ENCODE measurements at places on chromosomes 2 and 18. TPM values are rescaled to one million over a fixed set of nuclear protein-coding genes. Genes with fewer than 3 reads are reported as not detected.

C2orf78 gene
- not detected for total RNA-seq

LCLAT1 gene
- total RNA-seq = 17.8 TPM

PARD3B gene
- 1.4 TPM for total RNA-seq

ADCYAP1 gene
- total RNA-seq = not detected

SH3RF3 gene
- total RNA-seq = 21.8 TPM

ORMDL1 gene
- total RNA-seq = 35.0 TPM

SLC5A7 gene
- total RNA-seq = not detected

VWC2L gene
- total RNA-seq = not detected

PRKAG3 gene
- 0.40 TPM for total RNA-seq

PPP4R3B gene
- 32.3 TPM for total RNA-seq

RASGRP3 gene
- 1.9 TPM for total RNA-seq

SNORC gene
- total RNA-seq = 6.8 TPM

FOXI3 gene
- not detected for total RNA-seq

SLC9A4 gene
- not detected for total RNA-seq

CAPN14 gene
- total RNA-seq = not detected

ARHGAP28 gene
- total RNA-seq = 5.3 TPM

DYSF gene
- total RNA-seq = 4.3 TPM

CD8A gene
- total RNA-seq = not detected

CD302 gene
- 11.5 TPM for total RNA-seq

SERPINB3 gene
- total RNA-seq = under 0.01 TPM

APLF gene
- total RNA-seq = 2.6 TPM

WNT6 gene
- total RNA-seq = not detected

MMADHC gene
- total RNA-seq = 137 TPM

HOXD3 gene
- total RNA-seq = not detected

SERPINB4 gene
- total RNA-seq = 0.64 TPM

LOXHD1 gene
- total RNA-seq = not detected

GPR55 gene
- not detected for total RNA-seq

MARS2 gene
- 4.7 TPM for total RNA-seq

INSIG2 gene
- total RNA-seq = 12.2 TPM

RFTN2 gene
- 4.5 TPM for total RNA-seq

MYOM1 gene
- total RNA-seq = 0.13 TPM

CDKL4 gene
- total RNA-seq = 0.32 TPM

MAP3K19 gene
- total RNA-seq = not detected

TAF4B gene
- total RNA-seq = 3.0 TPM

ZNF24 gene
- 22.6 TPM for total RNA-seq

CXCR1 gene
- total RNA-seq = not detected

CD207 gene
- total RNA-seq = not detected

DNAJC27 gene
- 2.1 TPM for total RNA-seq

APOB gene
- not detected for total RNA-seq

CDH19 gene
- 0.13 TPM for total RNA-seq

C2orf80 gene
- not detected for total RNA-seq

DHRS9 gene
- 0.65 TPM for total RNA-seq

PDCD1 gene
- not detected for total RNA-seq

FIGN gene
- total RNA-seq = 1.0 TPM

NAT8 gene
- total RNA-seq = not detected

RUFY4 gene
- total RNA-seq = not detected

LYPD6 gene
- not detected for total RNA-seq

TTN gene
- total RNA-seq = under 0.01 TPM

GBX2 gene
- total RNA-seq = 0.78 TPM

HTR2B gene
- not detected for total RNA-seq

KCNG3 gene
- not detected for total RNA-seq

IL1RL1 gene
- 108 TPM for total RNA-seq

Measured in epithelial cell of alveolus of lung (primary cell).